ENCODE measurements at places on chromosomes 12 and 14. TPM values are rescaled to one million over a fixed set of nuclear protein-coding genes. Genes with fewer than 3 reads are reported as not detected.

CCDC197 gene
- total RNA-seq, result not detected

RIPK3 gene
- 12.2 TPM for total RNA-seq

FAM161B gene
- total RNA-seq, result 3.1 TPM

RPGRIP1 gene
- not detected for total RNA-seq

KRT76 gene
- not detected for total RNA-seq

GUCY2C gene
- total RNA-seq, result 0.19 TPM

PGAM5 gene
- 40.8 TPM for total RNA-seq

NPFF gene
- 0.70 TPM for total RNA-seq

ATL1 gene
- 7.3 TPM for total RNA-seq

SERPINA10 gene
- total RNA-seq, result not detected

CRADD gene
- 22.9 TPM for total RNA-seq

MFAP5 gene
- total RNA-seq, result 1.2 TPM

PMCH gene
- not detected for total RNA-seq

GPR84 gene
- 0.38 TPM for total RNA-seq

NXPH4 gene
- total RNA-seq, result 4.0 TPM

TMTC1 gene
- total RNA-seq, result 31.9 TPM

SLCO1B3 gene
- total RNA-seq, result not detected

DHRS2 gene
- 0.19 TPM for total RNA-seq

TMEM121 gene
- 0.61 TPM for total RNA-seq

RAD9B gene
- total RNA-seq, result 0.76 TPM

ENO2 gene
- total RNA-seq, result 8.0 TPM

SNRNP35 gene
- total RNA-seq, result 21.6 TPM

MYF5 gene
- total RNA-seq, result not detected

FOXN4 gene
- not detected for total RNA-seq

KCNC2 gene
- not detected for total RNA-seq

AMN1 gene
- total RNA-seq, result 5.8 TPM

CEBPE gene
- total RNA-seq, result not detected

CACNA2D4 gene
- total RNA-seq, result 0.79 TPM

B3GNT4 gene
- 0.53 TPM for total RNA-seq

LAG3 gene
- not detected for total RNA-seq

RD3L gene
- total RNA-seq, result not detected

KRT6C gene
- 3,532 TPM for total RNA-seq

RASSF8 gene
- 3.6 TPM for total RNA-seq

RTN1 gene
- total RNA-seq, result 1.6 TPM

TGM1 gene
- 1,879 TPM for total RNA-seq

ZNF385A gene
- 25.2 TPM for total RNA-seq

KRT85 gene
- total RNA-seq, result not detected

CLEC1A gene
- not detected for total RNA-seq

TPPP2 gene
- not detected for total RNA-seq

CLMN gene
- 14.1 TPM for total RNA-seq

CELA1 gene
- total RNA-seq, result not detected

MAP3K9 gene
- total RNA-seq, result 34.0 TPM

SELPLG gene
- 2.5 TPM for total RNA-seq

SLC35F4 gene
- total RNA-seq, result not detected

LRRC43 gene
- not detected for total RNA-seq

SLC10A1 gene
- not detected for total RNA-seq

KRT86 gene
- total RNA-seq, result not detected

KRT83 gene
- not detected for total RNA-seq

STXBP6 gene
- 1.2 TPM for total RNA-seq

INHBC gene
- total RNA-seq, result not detected

TESPA1 gene
- total RNA-seq, result not detected

KERA gene
- not detected for total RNA-seq

B4GALNT1 gene
- total RNA-seq, result 0.19 TPM

EEF1AKMT3 gene
- total RNA-seq, result 2.6 TPM

NFATC4 gene
- total RNA-seq, result 2.9 TPM

PLA2G1B gene
- total RNA-seq, result not detected

DTX1 gene
- total RNA-seq, result 4.8 TPM

SPX gene
- total RNA-seq, result not detected

All from esophagus squamous epithelium (tissue), 5 donors.